ENCODE measurements at places on chromosomes 1 and 21.

DNA sequence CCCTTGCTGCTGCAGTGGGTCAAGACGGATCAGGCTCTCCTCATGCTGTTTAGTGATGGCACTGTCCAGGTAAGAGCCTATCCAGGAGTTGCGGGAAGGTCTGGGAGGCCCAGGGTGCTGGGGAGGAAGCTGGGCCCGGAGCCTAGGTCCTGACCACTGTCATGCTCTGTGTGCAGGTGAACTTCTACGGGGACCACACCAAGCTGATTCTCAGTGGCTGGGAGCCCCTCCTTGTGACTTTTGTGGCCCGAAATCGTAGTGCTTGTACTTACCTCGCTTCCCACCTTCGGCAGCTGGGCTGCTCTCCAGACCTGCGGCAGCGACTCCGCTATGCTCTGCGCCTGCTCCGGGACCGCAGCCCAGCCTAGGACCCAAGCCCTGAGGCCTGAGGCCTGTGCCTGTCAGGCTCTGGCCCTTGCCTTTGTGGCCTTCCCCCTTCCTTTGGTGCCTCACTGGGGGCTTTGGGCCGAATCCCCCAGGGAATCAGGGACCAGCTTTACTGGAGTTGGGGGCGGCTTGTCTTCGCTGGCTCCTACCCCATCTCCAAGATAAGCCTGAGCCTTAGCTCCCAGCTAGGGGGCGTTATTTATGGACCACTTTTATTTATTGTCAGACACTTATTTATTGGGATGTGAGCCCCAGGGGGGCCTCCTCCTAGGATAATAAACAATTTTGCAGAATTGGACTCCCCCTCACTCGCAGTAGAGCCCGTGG, 1.7 kb downstream of the DYNLT4 start:
- DNase-seq, result no peak

DNA sequence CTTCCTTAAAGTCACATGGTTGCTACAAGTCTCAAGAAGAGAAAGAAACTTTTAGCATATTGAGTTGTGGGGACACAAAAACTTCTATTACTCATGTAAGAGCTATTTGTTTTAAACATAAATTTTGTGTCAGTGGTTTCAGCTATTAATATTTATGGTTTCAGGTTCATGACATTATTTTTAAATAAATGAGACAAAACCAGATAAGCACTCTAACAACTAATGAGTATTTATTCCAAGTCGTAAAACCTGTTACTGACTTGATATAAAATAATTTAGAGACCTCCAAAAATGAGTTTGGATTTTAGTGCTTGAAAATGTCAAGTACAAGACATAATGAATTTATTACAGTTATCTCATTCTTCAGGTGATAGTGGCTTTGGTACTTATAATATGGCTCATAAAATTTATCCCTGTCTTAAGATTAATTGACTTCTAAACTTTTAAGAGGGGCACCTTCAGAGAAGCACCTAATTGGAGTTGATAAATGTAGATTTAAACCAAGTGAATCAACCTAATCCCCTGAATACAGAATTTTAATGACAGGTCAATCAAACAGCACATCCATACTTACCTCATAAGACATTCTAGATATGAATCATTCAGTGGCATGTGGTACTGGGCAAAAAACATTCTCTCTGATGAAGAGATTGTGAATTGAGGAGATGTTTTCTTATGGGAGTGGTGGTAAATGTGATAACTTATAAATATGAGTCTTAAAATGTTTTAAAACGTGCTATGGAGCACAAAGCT, 167.7 kb upstream of the PTGFR start:
- DNase-seq, result no peak

- DNase-seq, result no peak
These were observed 24.8 kb downstream of the CSF1 start for GRCh38 chr1:109935451-109935900.

DNA sequence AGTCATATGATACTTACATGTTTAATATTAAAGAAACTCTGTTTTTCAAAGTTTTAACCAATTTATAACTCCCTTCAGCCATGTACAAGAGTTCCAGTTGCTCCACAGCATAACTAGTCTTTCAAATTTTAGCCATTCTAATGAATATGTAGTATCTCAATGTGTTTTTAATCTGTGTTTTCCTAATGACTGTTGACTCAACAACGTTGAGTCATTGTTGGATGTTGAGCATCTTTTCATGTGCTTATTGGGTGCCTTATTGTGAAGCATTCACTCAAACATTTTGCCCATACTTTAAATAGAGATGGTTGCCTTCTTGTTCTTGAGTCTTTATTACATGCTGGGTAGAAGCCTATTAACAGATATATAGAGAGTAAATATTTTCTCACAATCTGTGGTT, 240.2 kb upstream of the LYPLAL1 start:
- DNase-seq, result no peak

DNA sequence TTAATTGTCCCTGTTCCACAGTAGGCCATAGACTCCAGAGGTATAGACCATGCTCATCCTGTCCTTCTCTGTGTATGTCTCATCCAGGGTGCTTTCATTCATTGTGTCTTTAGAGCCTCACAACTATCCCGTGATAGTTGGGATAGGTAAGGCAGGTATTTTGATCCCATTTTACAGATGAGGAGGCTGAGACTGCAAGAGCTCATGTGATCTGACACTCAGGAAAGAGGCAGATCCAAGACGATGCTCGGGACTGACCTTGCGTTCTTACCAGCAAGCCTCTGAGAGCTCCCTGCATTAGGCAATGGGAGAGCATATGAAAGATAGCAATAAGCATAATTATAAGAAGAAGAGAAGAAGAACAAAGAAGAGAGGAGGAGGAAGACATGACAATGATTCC, 42.8 kb downstream of the RCSD1 start:
- no peak for DNase-seq

- peak; percentile 3 for DNase-seq
These were observed 79.1 kb upstream of the PGD start for GRCh38 chr1:10319750-10320149.

GRCh38 chr1:41582004-41582325, 97.5 kb upstream of the EDN2 start:
- DNase-seq, result no peak

GRCh38 chr21:35732788-35733187, 327.5 kb downstream of the SETD4 start:
- DNase-seq, result no peak

DNA sequence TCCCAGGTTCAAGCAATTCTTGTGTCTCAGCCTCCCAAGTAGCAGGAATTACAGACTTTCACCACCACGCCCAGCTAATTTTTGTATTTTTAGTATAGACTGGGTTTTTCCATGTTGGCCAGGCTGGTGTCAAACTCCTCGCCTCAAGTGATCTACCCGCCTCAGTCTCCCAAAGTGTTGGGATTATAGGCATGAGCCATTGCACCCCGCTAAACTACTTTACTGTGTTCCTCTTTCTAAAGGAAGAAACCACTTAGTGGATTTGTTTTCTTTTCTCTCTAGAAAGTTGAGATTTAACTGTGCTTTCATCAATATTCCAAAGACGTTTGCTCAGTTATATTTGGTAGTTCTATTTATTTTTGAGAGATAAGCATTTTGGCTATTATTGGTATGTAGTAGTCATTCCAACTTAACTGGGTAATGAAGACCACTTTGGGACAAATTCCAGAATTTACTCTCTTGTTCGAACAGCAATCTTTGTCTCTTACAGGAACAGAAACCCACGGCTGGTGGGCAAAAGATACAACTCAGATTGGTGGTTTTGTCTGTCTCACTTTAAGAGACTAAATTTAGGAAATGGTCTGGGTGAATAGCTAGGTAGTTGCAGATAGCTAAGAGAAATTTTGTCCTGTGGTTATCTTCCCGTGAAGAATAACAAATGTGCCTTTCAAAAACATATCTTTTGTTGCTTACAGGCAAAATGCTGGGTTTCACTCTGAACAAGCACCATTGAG, 103.5 kb upstream of the CD55 start:
- no peak for DNase-seq

DNA sequence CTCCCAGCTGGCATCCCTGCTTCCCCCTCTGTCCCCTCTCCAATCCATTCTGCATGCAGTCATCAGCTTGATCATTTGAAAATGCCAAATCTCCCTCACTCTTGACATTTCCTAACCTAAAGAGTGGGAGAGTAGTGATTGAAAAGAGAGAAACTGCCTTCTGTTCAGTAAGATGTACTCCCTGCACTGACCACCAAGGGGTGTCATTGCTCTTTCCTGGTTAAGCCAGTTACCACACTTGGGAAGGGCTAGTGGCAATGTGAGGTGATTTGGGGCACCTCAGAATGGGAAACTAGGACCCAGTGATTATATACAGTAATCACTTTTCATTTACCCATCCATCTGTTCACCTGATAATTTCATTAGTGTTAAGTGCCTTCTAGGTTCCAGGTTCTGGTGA, 6.9 kb upstream of the TMEM269 start:
- peak; percentile 47 for DNase-seq

- DNase-seq, result no peak
These were observed 6.5 kb downstream of the TMEM82 start for GRCh38 chr1:15748690-15749398.

GRCh38 chr1:31394584-31395193, 18.3 kb upstream of the SERINC2 start:
- peak; percentile 75 for DNase-seq

DNA sequence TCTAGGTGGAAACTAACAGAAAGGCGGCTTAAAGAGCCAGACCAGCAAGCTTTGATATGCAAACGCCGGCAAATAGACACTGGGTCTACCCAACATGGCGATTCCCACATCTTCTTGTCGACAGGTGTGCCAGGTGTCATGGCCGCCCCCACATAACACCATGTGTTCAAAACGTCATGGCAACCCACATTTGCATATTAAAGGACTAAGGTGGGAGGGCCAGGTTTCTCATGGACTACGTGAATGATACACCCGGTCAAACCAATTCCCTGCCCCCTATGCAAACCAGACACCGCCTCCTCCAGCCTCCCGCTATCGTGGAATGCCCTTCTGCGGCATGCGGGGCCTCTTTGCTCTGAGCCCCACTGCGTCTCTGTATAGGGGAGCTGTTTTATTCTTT, 41.3 kb downstream of the ICOSLG start:
- DNase-seq, result no peak

- DNase-seq, result no peak
These were observed 9.3 kb upstream of the FAAP20 start for GRCh38 chr1:2203671-2204414.

GRCh38 chr21:34282223-34282622, 81.6 kb upstream of the KCNE2 start:
- DNase-seq, result no peak

DNA sequence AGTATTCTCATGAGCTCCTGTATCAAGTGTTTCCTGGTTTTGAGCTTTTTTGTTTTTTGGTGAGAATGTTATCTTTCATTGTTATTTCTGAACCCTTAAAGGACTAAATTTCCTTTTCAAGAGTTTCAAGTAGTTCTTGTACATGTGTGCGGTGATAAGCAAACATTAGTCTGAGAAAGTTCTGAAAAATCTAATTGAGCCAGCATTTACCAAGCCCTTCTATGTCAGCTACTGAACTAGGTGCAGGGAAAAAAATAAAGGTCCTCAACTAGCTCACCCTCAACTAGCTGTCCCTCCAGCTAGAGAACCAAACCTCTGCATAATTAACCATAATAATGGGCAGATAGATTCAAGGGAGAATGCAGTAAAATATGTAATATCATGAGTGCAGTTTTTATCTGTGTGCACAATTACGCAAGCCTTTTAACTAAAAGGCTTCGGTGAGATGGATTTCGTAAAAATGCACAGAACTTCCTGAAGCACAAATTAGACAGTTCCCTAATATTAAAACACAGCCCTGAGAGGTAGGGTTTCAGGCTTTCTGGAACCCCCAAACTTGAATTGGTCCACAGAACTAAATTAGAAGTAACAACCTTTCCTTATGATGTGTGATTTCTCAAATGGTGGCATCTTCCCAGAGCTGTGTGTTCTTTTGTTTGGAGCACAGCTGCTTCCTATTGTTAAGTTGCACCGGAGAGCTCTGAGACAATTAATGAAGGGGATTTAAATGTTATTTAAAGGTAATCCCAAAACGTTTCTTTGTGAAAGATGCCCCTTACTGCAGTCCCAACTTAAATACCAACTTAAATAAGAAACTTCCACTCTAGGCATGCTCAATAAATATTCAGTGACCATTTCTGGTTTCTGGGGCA, 165.8 kb downstream of the NFIA start:
- no peak for DNase-seq

GRCh38 chr1:207754011-207754410, 2.2 kb downstream of the CD46 start:
- no peak for DNase-seq

DNA sequence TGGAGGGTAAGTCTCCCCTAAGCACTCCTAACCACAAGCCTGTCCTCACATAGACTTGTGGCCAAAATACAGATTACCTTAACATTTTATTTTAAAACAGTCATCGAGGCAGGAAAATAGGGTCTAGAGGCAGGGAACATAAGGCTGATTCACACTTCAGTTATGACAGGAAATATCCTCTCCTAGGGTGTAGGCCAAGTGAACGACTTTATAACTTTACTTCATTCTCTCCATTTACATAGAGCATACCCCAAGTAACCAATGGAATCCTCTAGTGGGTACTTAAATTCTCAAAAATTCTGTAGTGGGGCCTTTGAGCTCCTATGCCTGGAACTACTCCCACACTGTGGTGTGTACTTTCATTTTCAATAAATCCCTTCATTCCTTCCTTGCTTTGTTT, 113.0 kb downstream of the WDR3 start:
- DNase-seq, result no peak

DNA sequence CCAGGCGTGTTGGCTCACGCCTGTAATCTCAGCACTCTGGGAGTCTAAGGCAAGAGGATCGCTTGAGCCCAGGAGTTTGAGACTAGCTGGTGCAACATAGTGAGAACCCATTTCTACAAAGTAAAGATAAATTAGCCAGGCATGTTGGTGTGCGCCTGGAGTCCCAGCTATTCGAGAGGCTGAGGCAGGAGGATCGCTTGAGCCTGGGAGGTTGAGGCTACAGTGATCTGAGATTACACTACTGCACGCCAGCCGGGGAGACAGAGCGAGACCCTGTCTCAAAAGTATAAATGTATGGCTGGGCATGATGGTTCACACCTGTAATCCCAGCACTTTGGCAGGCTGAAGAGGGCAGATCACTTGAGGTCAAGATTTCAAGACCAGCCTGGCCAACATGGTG, 51.5 kb upstream of the LBR start:
- no peak for DNase-seq

DNA sequence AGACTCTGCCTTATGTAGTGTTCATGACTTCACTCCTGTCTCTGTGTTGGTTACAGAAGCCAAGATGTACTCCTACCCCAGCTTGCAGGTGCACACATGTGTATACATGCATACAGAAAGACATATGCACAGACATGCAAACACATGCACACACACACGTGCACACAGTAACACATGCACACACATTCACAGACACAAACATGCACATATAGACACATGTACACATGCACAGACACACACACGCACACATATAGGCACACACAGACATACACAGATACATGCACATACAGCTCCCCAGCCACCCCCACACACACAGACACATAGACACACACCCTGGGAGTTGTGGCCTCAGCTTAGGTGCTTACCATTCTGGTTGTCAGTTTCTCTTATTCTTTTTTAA, 362.6 kb upstream of the C1orf174 start:
- DNase-seq, result no peak

- no peak for DNase-seq
These were observed 33.3 kb downstream of the TIAM1 start for GRCh38 chr21:31310750-31311149.
